ENCODE measurements at places on chromosomes 1 and 21.

DNA sequence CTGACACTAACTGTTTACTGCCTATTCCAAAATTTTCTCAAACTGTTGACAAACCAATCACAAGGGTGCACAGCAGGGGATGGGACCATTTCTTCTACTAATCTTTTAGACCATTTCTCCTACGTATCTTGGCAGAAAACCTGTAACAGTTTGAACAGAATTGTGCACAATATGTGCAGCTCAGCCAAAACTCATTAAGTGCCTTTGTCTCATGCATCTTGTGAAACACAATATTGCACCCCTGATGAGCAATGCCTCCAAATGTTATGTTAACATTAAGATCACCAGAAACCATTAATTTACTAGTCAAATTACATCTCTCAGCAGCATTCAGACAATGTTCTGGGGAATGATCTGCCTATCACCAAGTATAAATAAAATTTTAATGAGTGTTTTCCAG lies 247.5 kb downstream of the NRIP1 start:
- no peak for DNase-seq

DNA sequence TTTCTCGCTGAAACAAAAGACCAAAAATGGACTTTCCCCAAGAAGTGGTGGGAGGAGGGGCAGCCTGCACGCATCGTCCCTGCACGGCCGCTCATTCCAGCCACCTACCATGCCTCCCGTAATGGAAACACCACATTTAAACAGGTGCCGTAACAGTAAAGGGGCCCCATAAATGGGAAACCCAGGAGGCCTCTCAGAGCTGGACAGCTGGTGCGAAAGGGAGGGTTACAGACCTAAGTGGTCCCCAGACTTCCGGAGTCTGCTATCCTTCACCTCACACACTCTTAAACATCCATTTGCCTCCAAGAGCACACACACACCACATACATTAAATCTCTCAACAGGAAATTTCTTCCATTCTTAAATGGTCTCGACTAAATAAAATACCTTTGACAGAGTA lies 120.7 kb upstream of the SOD1 start:
- DNase-seq, result no peak

DNA sequence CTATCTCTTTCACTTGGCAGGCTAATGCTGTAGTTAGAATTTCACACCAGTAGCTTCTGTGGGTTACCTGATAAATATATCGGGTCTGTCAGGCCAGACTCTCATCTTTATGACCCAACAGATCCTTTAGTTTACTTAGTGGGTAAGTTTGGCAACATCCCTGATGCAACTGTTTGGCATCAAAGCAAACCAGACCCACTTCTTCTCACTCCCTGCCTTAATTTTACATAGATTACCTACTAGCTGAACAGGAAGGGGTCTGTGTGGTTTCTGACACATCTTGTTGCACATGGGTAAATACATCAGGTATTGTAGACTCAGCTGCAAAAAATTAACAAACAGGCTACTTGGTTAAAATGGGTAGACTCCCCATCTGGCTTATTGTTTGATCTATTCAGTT lies 3.2 kb upstream of the GUK1 start:
- no peak for DNase-seq

DNA sequence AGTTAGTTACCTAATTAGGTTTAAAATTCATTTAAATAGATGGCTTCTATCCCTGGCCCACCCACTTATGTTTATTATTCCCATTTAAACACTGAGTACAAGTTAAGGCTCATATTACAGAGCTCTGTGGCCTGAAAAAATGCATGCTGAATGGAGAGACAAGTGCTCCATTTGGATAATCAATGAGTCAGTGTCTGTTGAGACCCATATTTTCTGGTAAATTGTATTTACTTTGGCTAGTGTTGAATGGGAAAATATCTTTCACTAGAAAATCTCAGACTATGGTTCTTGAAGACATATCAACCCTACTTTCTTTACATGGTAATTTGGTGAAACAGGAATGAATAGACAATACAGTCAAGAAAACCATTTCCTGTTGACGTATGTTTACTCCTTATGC lies 356.0 kb downstream of the S1PR1 start:
- DNase-seq, result no peak

GRCh38 chr1:25110485-25110884 lies 121.8 kb downstream of the SYF2 start:
- no peak for DNase-seq

GRCh38 chr1:225700164-225700821 lies 47.4 kb upstream of the ENAH start:
- DNase-seq, result no peak

- no peak for DNase-seq
These were observed 2.6 kb downstream of the TAS1R3 start for GRCh38 chr1:1333551-1334241.

GRCh38 chr1:18536915-18537314 lies 56.2 kb downstream of the KLHDC7A start:
- no peak for DNase-seq

- no peak for DNase-seq
These were observed 319.0 kb upstream of the SNX7 start for GRCh38 chr1:98342566-98342965.

DNA sequence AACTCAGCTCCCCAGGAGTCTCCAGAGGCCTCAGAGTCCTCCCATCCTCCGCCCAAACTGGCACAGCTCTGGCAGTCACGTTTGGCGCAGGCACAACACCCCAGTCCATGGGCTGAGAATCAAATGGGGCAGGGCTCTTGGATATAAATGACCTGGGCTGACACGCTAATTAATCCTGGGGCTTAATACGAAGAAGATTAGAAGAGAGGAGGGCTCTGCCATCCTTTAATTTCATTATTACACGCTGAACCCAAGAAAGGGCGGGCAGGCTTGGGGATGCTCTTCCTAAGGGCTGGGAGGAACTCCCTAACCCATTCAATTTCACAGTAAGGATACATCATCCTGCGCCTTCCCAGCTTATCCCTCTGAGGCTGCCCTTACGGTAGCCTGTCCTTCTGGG lies 2.4 kb downstream of the GRIK3 start:
- no peak for DNase-seq

DNA sequence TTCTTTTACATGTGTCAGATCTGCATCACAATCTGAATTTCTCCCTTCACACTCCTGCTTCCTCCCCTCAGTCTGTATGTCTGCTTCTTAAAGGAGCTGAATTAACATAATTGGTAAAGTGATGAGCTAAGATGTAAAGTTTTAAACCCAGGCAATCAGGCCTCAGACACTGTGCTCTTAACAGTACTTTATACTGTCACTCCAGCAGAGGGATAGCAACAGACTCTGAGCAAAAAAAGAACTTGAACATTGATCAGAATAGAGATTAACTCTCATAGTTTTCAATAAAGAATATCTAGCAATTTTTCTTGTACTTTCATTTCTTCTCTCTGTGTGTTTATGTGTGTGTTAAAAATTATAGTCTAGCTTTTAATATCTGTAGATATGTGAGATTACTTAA lies 110.3 kb downstream of the DUSP10 start:
- DNase-seq, result no peak

GRCh38 chr1:242747233-242747632 lies 222.7 kb upstream of the PLD5 start:
- no peak for DNase-seq

DNA sequence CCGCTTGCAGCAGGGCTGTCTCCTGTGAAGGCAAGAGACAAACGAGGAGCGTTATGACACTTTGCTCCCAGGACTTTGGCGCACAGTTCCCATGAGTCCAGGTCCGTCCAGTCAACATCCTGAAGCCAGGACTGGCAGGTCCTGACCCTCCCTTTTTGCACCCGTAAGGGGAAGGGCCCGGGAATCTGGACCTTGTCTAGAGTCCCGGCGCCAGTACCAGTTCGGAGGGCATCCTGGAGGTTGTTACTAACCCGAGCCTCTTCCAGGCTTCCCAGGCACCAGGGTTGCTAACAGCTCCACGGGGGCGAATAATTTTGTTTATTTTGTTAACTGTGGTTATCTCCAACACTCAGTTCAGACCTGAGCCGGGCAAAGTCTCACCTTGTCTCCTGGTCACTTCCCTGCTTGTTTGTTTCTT lies 682 bp upstream of the RWDD3 start:
- no peak for DNase-seq

DNA sequence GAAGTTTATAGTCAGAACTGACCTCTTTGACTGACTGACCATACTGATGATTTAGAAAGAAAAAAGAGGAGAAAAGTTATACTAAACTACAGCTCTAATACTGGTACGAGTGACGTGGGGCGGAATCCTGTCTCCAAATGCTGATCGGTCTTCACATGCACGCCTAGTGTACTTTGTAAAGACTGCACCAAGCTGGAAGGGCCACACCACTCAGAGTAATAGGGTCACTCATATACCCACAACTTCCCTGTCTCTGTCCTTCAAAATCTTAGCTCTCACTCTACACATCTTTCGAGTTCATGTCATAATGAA lies 19.4 kb upstream of the GUCA2A start:
- no peak for DNase-seq

GRCh38 chr1:54517496-54517895 lies 30.5 kb upstream of the ACOT11 start:
- no peak for DNase-seq

GRCh38 chr21:25625036-25625435 lies 14.0 kb upstream of the JAM2 start:
- no peak for DNase-seq

- no peak for DNase-seq
These were observed 16.4 kb downstream of the KNCN start for GRCh38 chr1:46535063-46535462.

DNA sequence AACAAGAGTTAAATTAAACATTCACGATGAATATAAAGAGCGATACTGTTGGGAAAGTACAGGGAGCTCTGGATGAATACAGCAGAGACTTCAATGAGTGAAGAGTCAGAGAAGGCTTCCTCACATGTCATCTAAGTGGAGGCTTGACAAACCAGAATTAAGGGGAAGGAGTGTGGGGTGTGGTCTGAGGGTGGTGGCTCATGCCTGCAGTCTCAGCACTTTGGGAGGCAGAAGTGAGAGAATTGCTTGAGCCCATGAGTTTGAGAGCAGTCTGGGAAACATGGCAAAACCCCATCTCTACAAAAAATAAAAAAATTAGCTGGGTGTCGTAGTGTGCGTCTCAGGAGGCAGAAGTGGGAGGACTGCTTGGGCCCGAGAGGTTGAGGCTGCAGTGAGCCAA lies 8.7 kb downstream of the SDHB start:
- no peak for DNase-seq

Data from urinary bladder (tissue), 4 donors.